ENCODE measurements at places on chromosomes 4 and X.

DNA sequence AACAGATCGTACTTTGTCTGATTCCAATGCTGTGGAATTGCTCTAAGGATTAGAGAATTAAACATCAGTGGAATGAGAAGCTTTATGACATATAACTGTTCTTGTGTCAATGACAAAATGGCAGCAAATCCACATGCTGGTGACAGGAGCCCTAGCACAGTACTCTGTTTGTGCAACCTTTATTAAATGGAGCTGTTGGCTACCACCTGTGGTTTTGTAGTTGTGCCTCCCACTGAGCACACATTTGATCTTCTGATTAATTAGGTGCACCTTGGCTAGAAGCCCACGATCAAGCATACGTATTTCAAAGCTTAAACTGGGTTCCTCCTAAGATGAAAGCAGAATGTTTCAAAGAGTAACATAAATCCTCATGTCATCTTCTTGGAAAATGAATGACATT is 394.0 kb upstream of the IGFBP7 start:
- no peak for DNase-seq

- no peak for DNase-seq
Measured at GRCh38 chr4:25962393-25962792, 48.4 kb downstream of the SMIM20 start.

GRCh38 chr4:177573507-177573906 is 131.3 kb upstream of the AGA start:
- no peak for DNase-seq

DNA sequence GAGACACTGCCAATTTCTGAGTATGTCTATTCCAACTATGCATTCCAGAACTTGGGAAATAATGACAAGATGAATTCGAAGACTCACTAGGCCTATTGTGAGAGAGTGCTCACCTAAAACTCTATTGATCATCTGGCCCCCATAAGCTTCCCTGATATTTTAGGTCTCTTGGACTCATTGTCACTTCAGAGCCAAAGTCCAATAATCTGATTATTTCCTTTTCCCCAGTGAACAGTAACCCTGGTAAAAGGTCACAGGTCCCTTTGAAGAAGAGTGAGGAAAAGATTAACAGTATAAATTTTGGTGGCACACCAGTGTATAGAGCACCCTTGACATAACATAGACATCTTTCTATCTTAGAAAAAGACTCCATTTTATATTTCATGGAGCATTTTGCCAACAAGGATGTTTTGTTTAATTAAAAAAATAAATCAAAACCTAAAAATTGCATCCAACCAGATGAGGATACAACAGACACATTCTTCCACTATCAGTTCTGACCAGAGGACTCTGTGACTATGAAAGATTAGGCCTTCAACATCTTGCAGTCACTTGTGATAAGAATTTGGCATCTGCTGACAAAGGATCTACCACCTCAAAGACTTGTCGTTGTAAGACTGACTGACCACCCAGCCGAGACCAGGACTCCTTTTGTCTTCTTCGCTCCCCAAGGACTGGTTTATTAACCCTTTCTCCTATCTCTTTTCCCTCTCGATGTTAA is 191.9 kb downstream of the MAB21L2 start:
- no peak for DNase-seq

GRCh38 chr4:6753891-6754290 is 28.6 kb upstream of the KIAA0232 start:
- DNase-seq, result no peak

DNA sequence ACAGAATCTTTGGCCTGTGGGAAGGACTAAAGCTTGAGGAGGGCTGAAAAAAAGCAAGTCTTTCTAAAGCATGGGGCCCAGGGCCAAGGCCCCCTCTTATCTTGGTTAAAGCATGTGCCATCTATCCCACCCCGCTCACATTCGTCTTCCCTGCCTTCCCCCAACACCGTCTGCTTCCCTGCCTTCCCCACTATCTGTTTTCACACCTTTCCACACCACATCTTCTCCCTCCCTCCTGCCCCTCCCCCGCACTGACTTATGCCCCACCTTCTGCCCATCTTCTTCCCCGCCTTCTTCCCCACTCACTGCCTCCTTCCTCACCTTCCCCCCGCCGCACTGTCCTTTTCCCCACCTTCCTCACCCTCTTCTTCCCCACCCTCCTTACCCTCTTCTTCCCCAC is 890 bp upstream of the NAP1L5 start:
- no peak for DNase-seq

DNA sequence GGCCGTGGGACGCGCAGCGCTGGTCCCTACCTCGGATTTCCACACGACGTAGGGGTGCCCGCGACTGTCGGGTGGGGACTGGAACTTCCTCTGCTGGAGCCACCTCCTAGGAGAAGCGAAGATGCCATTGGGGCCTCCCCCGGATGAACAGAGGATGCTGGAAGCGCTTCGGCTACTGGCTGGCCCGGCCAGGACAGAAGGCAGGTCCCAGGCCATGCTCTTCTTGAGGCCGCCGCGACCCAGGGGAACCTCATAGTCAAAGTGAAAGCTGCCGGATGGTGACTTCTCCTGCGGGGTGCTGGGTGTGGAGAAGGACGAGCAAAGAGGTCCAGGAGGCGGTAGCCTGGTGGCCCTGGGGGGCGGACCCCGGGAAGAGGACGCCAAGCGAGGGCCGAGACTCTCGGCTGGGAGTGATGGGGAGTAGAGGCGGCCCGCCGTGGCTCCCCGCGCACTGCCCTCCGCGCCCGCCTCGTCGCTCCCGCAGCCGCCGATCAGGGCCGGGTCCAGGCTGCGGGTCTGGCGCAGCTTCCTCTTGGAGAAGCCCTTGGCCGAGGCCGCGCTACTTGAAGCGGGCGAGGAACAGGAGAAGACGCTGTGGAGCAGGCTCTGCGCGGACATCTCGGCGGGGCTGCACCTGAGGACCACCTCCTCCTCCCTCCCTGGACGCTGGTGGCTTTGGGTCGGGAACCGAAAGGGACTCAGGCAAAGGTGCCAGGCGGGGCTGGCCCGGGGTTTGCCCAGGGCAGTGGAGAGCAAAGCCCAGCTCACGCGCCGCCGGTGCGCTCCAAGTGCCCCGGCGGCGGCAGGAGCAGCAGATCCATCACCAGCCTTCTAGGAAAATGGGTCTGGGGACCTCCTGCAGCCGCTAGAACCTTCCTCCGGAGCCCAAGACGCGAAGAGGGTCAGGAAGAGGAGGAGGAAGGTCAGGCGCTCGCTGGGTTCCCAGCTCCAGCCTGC is 1.2 kb downstream of the ARHGAP6 start:
- no peak for DNase-seq

DNA sequence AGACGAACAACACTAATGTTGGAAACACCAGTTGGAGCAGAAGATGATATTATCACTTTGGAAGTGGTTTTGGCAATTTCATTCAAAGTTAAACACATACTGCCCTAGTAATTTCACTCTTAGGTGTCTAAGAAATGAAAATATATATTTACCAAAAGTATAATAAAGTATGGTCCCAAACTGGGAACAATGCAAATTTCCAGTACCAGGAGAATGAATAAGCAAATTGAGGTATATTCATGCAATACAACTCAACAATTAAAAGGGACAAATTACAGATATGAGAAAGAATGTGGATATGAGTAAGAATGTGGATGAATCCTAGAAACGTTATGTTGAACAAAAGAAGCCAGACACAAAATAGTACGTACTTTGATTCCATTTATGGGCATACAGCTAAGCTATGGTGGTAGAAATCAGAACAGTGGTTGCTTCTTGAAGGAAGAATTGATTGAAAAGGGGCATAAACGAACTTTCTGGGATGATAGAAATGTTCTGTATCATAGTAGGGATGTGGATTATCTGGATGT is 10.0 kb downstream of the ELMOD2 start:
- no peak for DNase-seq

GRCh38 chr4:37968747-37969146 is 8.5 kb downstream of the PTTG2 start:
- DNase-seq, result no peak

DNA sequence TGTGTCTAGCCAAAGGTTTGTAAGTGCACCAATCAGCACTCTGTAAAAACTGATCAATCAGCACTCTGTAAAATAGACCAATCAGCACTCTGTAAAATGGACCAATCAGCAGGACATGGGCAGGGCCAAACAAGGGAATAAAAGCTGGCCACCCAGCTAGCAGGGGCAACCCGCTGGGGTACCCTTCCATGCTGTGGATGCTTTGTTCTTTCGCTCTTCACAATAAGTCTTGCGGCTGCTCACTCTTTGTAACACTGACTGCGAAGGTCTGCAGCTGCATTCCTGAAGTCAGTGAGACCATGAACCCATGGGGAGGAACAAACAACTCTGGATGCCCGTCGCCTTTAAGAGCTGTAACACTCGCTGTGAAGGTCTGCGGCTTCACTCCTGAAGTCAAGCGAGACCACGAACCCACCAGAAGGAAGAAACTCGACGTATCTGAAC is 14.3 kb downstream of the HNRNPDL start:
- no peak for DNase-seq

- no peak for DNase-seq
Measured at GRCh38 chr4:10160281-10160856, 43.8 kb upstream of the WDR1 start.

DNA sequence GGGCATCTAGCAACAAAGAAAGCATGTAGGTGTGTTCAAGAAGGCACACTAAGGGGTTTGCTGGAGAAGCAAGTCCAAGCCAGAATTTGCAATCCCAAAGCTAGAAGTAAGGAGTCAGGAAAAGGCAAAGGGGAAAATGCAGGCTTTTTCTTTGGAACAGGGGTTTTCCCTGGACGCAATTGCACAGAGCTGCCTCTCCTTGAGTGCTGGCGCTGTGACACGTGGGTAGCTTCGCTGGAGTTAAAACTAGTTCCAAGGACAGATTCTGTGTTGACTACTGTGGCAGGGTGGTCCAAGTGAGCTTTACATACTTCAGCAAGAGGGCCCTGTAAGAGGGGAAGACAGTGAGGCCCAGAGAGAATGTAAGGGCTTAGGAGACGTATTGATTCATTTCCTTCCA is 277.1 kb downstream of the ADGRA3 start:
- DNase-seq, result no peak

- no peak for DNase-seq
Measured at GRCh38 chr4:151067316-151067970, 32.0 kb upstream of the RPS3A start.

GRCh38 chr4:187158003-187158402 is 434.3 kb upstream of the FAT1 start:
- no peak for DNase-seq

DNA sequence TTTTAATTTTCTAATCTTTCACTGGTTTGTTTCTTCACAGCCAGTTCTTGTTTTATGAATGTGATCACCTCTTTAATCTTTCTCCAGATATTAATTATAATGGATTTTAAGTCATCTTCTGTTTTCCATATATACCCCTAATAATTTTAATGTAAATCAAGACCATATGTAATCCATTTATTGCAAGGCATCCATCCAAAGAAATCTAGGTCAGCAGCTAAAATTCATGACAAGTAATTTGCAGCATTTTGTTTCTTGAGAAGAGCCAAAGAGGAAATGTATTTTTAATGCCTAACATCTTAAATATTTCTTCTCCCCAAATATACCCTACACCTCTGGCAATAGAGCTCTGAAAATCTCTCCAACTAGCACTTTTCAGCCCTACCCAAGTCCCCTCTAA is 81.1 kb downstream of the SUPT20HL2 start:
- no peak for DNase-seq

DNA sequence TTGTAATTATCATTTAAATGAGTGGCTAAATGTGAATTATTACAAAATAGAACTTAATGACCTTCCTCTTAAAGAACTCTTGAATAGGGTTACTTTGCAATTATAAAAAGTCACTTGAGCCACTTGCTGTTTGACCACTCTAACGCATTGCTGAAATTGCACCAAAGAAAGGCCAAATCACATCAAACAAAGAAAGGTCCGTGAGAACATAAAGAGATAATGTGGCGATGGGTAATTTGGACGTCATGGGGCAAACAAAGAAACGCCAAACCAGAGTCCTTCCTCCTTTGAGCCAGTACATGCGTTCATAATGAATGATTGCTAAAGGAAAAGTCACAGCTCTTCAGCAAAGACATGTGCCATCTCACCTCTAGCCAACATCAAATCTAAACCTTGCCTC is 229.8 kb upstream of the STS start:
- DNase-seq, result no peak

- DNase-seq, result no peak
Measured at GRCh38 chrX:148412006-148412405, 88.4 kb upstream of the AFF2 start.

- no peak for DNase-seq
Measured at GRCh38 chr4:28462766-28463700, 1602.4 kb downstream of the STIM2 start.

- no peak for DNase-seq
Measured at GRCh38 chrX:118755633-118756032, 28.2 kb downstream of the IL13RA1 start.

DNA sequence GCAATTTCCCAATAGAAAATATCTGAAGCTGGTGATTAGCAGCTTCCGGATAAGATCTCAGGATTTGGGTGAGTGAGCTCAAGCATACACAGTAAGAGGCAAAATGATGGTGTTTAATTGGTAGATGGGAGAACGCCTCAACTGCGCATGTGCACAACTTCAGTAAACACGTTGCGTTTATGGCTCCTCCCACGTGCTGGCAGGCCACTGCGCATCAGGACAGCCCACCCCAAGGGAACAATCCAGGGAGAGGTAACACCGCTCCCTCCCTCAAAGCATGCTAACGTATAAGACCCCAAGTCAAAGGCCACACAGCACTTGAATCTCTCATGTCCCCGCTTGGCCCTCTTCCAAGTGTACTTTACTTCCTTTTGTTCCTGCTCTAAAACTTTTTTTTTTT is 10.3 kb upstream of the CENPU start:
- no peak for DNase-seq

DNA sequence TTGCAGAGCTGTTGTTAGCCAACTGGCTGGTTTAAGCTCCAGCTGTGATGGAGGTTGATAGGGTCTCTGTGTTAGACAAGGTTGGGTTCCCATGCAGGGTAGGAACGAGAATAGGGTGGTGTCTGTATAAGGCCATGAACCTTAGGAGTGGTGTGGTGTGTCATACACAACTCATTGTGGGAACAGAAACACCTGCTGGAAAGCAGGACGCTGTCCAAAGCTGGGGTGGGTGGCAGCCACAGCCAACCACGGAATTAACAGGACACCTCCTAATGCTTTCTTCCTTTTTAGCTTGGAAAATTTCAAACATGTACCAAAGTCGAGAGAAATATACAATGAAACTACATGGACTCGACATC is 94.4 kb downstream of the ARHGAP10 start:
- no peak for DNase-seq

- DNase-seq, result no peak
Measured at GRCh38 chr4:88035292-88035691, 27.9 kb downstream of the PKD2 start.

- no peak for DNase-seq
Measured at GRCh38 chrX:134315866-134316265, 78.9 kb downstream of the CCDC160 start.

GRCh38 chr4:140252141-140252741 is 98.3 kb upstream of the MAML3 start:
- no peak for DNase-seq

All from CD4-positive, alpha-beta T cell treated with Interleukin-15 for 1 hour (primary cell).